Activated naive CD8-positive, alpha-beta T cell treated with anti-CD3 and anti-CD28 coated beads, Interleukin-2, amount 10 ng/mL, durations not matched to agents 7 days and 5 days (primary cell): ENCODE measurements at places on chromosomes 3 and 15. TPM values are rescaled to one million over a fixed set of nuclear protein-coding genes. Genes with fewer than 3 reads are reported as not detected.

DNA sequence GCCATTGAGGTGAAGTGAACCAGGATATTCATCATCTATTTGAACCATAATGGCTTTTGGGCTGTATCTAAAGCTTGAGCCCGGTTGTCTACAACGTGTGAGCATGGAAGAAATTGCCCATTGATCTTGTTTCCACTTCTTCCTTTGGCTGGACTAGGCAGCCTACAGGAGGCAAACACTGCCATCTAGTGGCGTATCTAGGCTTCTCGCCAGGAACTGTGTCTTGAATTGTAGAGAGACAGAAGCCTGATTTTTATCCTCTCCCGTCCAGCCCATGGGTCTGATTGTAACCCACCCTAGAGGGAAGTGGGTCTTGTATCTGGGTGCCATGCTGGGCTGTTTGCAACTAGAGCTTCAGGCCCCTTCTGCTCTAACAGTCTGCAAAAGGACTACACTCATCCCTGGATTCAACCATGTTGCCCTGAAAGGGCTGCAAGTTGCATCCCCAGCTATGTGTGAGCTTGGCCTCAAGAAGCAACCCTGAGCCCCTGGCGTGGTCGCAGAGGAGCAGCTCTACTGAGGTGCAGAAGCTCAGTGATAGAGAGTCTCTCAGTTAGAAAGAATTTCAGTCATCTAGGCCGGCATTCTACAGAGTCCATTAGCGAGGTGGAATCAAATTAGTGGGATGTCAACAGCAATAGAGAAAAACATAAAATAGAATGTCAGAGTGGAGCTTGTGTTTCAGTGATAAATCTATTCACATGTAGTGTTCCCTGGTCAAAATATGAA is 170.2 kb upstream of the UMPS start:
- DNase-seq, result peak; percentile 50

DNA sequence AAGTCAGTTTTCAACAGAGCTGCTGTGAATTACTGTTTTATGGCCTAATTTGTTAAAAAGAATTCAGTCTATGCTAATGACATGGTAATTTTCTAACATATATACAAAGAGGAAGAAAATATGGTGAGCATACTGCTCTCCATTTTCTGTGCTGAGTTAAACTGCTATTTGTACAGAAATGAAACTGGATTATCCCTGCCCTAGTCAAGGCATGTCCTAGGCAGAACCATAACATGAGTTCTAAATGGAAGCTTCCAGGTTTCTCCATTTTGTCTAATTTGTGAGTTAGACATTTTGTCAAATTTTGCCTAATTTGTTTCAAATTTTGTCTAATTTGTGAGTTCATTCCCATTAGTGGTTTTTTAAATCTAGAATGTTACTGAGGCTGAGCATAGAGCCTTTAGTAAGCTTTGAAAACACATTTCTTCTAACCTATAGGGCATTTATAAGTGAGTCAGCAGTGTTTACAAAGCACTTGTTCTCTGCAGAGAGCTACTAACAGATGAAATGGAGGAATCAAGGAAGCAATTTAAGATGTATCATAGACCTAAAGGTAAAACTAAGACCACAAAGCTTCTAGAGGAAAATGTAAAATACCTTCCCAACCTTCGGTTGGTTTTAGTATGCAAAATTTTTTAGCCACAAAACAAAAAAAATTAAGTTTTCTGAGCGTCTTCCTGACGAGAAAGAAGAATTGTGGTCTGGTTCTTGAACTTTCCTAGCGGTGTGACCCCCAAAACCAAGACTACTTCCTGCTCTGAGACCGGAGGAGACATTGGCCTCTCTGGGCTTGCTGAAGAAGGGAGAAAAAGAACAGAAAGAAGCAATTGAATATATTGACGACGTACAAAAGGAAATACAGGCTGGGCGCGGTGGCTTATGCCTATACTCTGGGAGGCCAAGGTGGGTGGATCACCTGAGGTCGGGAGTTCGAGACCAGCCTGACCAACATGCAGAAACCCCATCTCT is 9.8 kb downstream of the P2RY14 start:
- peak; percentile 59 for DNase-seq

GRCh38 chr3:141389703-141390102 is 21.4 kb downstream of the ZBTB38 start:
- DNase-seq, result no peak

- peak; percentile 72 for DNase-seq
These were observed 4.0 kb downstream of the FBXL22 start for GRCh38 chr15:63601026-63601703.

DNA sequence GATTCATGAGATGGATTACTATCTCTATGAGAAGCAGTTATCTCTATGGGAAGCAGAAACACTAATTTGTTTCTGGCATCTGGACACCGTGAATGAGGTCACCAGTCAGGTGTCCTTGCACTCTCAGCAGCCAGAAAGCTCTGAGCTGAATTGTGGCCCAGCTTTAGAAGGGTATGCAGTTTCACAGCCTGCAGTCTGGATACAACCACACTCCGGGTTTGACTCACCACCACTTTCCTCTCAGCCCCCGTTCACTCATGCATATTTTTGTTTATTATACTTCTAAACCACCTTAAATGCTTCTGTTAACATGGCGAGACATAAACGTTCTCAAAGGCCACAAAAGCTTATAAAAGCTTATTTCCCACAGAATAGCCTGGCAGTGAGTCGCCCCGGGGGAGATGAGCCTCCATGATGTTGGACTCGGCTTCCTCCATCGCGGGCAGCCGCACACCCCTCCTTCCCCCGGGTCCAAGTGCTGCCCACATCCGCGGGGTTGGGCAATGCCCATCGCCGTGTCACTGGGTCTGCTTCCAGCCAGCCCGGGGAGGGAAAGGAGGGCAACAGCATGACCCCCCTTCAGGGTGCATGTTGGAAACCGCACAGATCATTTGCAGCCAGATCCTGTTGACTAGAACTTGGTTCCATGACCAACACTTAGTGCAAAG is 16.8 kb upstream of the SLC41A3 start:
- DNase-seq, result no peak

BDH1 gene
- 114 TPM for total RNA-seq

POTEB2 gene
- total RNA-seq, result not detected

CCR8 gene
- 1.2 TPM for total RNA-seq

ROBO2 gene
- total RNA-seq, result not detected

SLC9C1 gene
- not detected for total RNA-seq

RLBP1 gene
- total RNA-seq, result not detected

GPR171 gene
- total RNA-seq, result 142 TPM
